ENCODE measurements at places on chromosomes 6 and 20. TPM values are rescaled to one million over a fixed set of nuclear protein-coding genes. Genes with fewer than 3 reads are reported as not detected.
A peak's percentile ranks its signal among the peaks of the same experiment; 100 is the strongest.

DNA sequence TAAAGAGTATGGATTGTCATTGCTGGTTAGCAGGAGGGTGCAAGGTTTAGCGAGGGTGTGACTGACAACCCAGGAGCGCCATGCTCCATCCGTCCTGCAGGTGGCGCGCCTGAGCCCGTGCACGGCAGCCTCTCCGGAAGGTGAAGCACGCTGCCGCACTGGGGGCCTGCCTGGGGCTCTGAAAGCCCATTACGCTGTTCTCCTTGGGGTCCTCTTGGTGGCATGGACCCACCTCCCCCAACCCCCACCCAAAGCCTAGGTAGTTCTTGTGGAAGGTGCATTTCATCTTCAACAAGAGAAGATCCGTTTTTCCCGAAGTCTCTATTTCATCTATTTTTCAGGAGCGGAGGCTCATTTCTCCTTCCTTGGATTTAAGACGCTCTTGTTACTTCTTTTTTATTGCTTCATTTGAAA, 197.4 kb upstream of the KCNG1 start:
- DNase-seq = no peak

DNA sequence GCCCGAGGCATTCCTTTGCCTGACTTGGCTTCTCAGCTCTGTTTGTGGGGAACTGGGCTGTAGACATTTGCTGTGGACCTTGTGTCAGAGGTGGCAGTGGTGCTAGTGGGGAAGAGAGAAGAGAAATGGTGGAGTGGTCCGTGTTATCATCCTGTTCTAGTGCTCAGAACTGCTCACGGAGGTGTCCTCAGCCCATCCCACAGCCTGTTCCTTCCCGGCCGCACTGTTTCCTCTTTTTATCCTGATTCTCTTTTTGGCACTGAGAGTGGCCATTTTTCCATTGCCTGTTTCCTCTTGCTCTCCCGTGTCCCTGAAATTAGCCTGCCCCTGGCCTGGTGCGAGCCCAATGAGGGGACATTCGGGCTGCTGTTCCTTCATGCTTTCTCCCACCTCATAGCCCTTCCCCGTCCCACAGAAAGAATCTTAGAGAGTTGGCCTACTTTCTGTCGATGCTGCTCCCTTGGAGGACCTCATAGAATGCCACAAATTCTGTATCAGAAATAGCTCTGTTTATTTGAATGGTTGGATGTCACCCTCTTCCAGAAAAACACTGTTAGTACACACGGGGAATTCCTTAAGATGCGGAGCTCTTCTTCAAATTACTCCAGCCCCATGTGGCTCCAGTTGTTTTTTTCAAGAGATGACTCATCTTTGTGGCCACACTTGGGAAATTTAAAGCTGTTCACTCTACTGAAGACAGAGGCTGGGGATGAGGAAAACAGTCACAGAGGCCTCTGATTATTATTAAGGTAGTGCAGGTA, 26.1 kb downstream of the FARS2 start:
- DNase-seq = no peak

The MRPL18 gene
- 66.6 TPM for total RNA-seq

- no peak for DNase-seq
These were observed 19.1 kb upstream of the HLA-DQB1 start for GRCh38 chr6:32685603-32686002.

- DNase-seq = no peak
These were observed 195.1 kb upstream of the SGK1 start for GRCh38 chr6:134512981-134513391.

- DNase-seq = no peak
These were observed 878 bp upstream of the PNRC1 start for GRCh38 chr6:89079511-89080234.

The EPPIN gene
- total RNA-seq = not detected

GRCh38 chr6:144352331-144352730, 67.2 kb downstream of the UTRN start:
- DNase-seq = no peak

DNA sequence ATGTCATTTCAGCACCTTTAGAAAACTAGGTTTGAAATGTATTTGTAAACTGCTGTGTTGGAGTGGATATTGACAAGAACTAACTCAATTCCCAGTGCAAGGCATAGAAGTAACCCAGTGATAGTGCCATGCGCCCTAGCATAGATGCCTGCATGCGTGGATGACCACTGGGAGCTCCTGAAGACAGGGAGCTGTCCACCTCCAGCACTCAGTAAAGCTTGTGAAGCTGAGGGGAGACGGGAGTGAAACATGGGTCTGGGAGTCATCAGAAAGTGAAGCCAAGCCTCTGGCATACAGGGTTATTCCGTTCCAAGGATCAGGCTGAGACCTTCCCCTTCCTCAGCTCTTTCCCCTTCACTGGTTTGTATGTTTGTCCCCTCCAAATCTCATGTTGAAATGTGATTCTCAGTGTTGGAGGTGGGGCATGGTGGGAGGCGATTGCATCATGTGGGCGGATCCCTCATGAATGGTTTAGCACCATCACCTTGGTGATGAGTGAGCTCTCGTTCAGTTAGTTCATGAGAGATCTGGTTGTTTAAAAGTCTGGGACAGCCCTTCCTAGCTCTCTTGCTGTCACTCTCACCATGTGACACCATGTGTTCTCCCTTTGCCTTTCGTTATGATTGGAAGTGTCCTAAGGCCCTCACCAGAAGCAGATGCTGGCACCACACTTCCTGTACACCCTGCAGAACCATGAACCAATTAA, 146.5 kb upstream of the FERMT1 start:
- DNase-seq = no peak

The BTNL2 gene
- total RNA-seq = not detected

DNA sequence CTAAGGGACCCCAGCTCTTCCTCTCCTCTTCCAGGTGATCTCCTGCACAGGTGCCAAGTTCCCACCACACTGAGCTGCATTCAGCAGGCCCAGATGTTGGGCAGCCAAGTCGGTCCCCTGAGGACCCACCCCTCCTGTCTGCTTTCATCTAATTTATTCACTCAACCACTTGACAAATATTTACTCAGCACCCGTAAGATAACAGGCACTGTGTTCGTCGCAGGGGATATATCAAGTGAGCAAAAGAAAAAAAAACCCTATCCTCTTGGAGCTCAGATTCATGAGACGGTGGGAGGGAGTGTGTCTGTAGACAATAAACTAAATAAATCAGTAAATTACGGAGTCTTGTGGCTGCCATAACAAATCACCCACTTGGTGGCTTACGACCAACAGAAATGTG, 143.6 kb downstream of the MRPL14 start:
- DNase-seq = peak; percentile 16

GRCh38 chr20:50510706-50511542, 741 bp downstream of the PTPN1 start:
- no peak for DNase-seq

The HLA-DQA1 gene
- total RNA-seq = 14.5 TPM

DNA sequence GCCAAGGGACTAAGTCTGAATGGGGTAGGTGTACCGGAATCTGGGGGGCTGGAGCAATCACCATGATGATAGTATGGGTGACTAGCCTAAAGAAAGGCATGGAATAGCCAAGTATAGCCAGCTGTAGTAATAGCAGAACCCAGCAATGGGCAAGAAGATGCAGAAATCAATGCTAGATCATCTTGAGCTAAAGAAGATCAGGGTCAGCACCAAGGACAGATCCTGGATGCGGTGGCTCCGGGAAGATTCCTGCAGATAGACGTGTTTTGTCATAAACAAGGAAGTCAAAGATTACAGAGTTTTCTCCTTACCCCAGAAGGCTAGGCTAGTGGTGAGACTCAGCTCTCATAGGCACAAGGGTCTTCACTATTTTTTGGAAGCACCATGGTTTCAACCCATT, 561.6 kb upstream of the CHD6 start:
- no peak for DNase-seq

- DNase-seq = no peak
These were observed 90.8 kb upstream of the HDAC2 start for GRCh38 chr6:114061741-114062140.

DNA sequence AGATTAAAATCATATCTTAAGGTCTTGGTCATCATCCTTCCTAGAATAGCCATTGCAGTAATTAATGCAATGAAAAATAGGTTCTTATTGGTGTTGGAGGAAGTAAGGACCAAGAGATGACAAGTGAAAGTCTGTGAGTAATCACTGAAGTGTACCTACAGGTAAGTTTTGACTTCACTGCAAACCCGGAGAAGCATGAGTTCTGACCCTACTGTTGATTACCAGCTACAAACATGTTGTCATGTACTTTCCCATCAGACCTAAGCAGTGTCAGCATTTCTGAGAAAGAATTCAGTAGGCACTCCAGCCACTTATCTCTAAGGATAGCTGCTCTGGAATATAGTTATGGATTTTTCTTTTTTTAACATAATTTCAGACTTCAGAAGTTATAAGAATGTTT, 280.9 kb downstream of the ZFAND3 start:
- no peak for DNase-seq

DNA sequence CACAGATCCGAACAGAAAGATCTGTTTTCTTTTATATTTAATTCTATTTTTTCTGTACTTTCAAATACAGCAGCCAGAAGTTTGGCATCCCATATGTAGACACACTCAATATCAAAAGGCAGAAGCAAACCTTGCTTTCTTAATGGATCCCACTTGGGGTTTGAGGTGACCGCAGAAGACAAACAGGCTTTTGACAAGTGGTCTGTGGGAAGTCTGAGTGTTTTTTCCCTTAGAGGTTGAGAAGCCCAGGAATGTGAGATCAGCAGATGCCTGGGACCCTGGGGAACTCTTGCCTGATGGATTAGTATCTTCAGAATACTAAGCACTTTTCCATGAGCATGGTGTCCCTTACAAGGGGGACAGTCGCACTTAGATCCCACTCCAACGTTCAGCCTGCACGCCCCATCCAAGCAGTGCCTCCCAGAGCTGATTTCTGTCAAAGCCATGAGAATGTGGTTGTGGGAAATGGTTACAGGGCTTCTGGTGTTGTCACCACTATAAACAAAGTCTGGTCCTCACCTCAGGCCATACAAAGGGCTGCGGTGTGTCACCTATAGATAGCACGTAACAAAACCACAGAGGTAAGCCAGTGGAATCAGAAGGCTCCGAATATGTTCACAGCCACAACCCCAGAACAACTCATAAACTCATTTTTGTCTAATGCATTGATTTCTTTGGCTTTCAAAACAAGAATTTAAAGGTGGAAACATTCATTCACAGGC, 12.7 kb downstream of the IL17F start:
- no peak for DNase-seq

The LPA gene
- total RNA-seq = 0.65 TPM

- DNase-seq = no peak
These were observed 124.0 kb upstream of the STXBP5 start for GRCh38 chr6:147080225-147080624.

- DNase-seq = no peak
These were observed 891.4 kb downstream of the TFAP2A start for GRCh38 chr6:9523462-9523861.

The RAET1L gene
- not detected for total RNA-seq

- no peak for DNase-seq
These were observed 11.0 kb downstream of the UNC93A start for GRCh38 chr6:167302074-167302473.

The SNX3 gene
- 245 TPM for total RNA-seq

The TMEM170B gene
- total RNA-seq = 8.5 TPM

DNA sequence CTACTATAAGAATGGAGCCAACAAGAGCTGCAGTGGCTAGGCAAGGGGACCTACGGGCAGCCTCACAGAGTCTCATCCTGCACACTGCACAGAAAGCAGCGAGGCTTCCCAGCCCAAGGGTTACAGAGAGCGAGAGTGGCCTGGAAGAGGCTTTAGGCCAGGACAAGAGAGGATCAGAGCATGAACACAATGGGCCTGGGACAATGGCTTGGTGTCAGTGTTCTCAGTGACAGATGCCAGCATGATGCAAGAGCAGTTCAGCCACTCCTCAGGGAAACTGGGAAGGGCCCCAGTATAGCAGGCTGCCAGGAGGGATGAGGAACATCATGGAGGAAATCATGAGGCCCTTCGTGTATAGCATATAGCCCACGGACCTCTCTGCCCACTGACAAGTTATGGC, 108.0 kb downstream of the NUS1 start:
- no peak for DNase-seq

DNA sequence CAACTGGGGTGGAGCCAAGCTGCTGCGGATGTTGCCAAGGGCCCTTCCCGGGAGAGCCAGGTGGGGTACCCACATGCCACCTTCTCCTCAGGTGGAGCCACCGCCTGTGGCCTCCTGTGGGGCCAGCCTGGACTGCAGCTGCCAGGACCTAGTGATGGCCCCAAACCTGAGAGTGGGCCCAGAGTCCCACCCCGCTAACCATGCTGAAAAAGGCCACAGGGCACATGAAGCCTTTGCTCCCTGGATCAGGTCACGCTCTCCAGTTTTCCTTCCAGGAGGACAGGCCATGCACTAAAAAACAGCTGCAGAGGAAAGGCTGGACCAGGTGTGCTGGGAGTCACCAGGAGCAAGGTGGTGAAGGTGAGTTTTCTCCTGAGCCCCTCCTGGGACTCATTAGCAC, 73.9 kb upstream of the SLC22A16 start:
- DNase-seq = no peak

DNA sequence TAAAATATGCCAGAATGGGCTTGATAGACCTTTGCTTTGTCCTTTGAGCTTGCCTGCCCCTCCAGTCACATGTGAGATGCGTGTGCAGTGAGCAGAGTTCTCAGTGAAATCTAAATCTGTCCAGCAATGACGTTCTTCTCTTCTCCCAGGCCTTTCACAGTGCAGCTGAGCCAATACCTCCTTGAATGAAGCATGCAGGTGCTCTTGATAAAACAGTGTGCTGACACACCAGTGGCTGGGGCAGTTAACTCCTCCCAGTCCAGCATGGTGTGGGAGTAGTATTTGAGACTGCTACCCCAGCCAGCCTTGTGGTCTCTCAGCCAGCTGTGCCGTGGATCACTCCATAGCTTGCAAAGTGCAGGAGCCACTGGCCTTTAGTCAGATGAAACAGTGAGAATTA, 240.5 kb downstream of the FARS2 start:
- DNase-seq = no peak

GRCh38 chr6:94341173-94341572, 921.8 kb upstream of the EPHA7 start:
- DNase-seq = no peak

- no peak for DNase-seq
These were observed 18.6 kb downstream of the UCKL1 start for GRCh38 chr20:63937596-63937995.

The EFCAB8 gene
- total RNA-seq = not detected

Measured in omental fat pad (tissue), 4 donors.